ENCODE measurements at places on chromosomes 2 and 18. TPM values are rescaled to one million over a fixed set of nuclear protein-coding genes. Genes with fewer than 3 reads are reported as not detected.

The FIGN gene
- not detected for total RNA-seq

The GCG gene
- not detected for total RNA-seq

The CBLN2 gene
- not detected for total RNA-seq

The WDR54 gene
- total RNA-seq = 84.0 TPM

The TBR1 gene
- total RNA-seq = 0.05 TPM

The CELF4 gene
- total RNA-seq = not detected

The TUBB6 gene
- 14.7 TPM for total RNA-seq

The PTH2R gene
- 0.12 TPM for total RNA-seq

GRCh38 chr2:68774569-68775271 lies 40.1 kb downstream of the ARHGAP25 start:
- DNase-seq = peak; percentile 88

- DNase-seq = no peak
Measured at GRCh38 chr2:9699139-9700108, 68.6 kb upstream of the YWHAQ start.

- no peak for DNase-seq
Measured at GRCh38 chr2:168939918-168940317, 38.8 kb downstream of the G6PC2 start.

GRCh38 chr2:101828673-101829334 lies 131.3 kb downstream of the MAP4K4 start:
- DNase-seq = no peak

- DNase-seq = no peak
Measured at GRCh38 chr2:148553332-148553887, 91.1 kb upstream of the EPC2 start.

- DNase-seq = no peak
Measured at GRCh38 chr2:64679673-64680425, 26.1 kb upstream of the SERTAD2 start.

- DNase-seq = no peak
Measured at GRCh38 chr2:134647607-134648256, 71.1 kb downstream of the TMEM163 start.

GRCh38 chr2:198309673-198310280 lies 505.4 kb downstream of the PLCL1 start:
- peak; percentile 64 for DNase-seq

GRCh38 chr2:160687629-160688028 lies 194.0 kb upstream of the RBMS1 start:
- no peak for DNase-seq

DNA sequence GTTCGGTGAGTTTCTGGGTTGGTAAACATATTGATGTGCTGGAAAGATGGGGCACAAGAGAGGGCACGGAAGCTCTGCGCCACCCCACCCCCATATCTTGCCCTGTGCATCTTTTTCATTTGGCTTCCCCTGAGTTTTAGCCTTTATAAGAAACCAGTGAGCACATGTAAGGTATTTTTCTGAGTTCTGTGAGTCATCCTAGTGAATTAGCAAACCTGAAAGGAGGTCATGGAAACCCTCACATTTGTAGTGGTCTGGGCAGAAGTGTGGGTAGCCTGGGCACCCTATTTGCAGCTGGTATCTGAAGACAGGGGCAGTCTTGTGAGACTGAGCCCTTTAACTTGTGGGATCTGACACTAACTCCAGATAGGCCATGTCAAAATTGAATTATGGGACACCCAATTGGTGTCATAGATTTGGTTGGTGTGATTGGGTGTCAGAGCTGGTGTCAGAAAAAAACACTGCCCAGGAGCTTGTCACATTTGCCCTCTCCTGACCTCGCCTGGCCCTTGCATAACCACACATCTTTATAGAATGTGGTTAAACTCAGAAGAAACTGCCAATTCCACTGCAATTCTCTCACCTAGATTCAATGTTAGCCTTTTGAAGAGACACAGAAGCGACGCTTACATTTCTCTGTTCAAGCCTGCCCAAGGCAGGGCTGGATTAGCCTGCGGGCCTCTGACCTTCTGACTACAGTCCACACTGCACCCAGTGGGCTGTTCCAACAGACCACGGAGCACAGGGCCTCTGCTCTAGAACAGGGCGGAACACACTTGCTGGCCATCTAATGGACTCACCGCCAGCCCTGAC lies 12.0 kb upstream of the GALM start:
- DNase-seq = peak; percentile 77

GRCh38 chr2:15769235-15769634 lies 171.1 kb upstream of the MYCN start:
- no peak for DNase-seq

- DNase-seq = peak; percentile 42
Measured at GRCh38 chr2:103132536-103133217, 370.8 kb downstream of the TMEM182 start.

GRCh38 chr2:28435814-28436351 lies 43.2 kb downstream of the FOSL2 start:
- no peak for DNase-seq

DNA sequence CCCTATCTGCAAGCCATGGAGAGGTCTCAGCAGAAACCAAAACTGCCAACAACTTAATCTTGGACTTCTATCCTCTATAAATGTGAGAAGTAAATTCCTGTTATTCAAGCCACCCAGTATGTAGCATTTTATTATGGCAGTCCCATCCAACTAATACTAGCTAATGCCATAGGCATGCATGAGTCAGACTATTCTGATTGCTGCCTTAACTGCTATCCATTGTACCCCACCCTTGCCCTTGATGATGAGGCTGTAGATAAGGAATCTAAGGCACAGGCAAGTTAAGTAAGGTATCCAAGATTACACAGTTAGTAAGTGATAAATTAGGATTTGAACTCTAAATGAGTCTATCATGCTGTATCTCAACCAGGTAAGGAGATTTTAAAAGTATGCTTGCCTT lies 223.0 kb downstream of the UBE2E3 start:
- DNase-seq = no peak

DNA sequence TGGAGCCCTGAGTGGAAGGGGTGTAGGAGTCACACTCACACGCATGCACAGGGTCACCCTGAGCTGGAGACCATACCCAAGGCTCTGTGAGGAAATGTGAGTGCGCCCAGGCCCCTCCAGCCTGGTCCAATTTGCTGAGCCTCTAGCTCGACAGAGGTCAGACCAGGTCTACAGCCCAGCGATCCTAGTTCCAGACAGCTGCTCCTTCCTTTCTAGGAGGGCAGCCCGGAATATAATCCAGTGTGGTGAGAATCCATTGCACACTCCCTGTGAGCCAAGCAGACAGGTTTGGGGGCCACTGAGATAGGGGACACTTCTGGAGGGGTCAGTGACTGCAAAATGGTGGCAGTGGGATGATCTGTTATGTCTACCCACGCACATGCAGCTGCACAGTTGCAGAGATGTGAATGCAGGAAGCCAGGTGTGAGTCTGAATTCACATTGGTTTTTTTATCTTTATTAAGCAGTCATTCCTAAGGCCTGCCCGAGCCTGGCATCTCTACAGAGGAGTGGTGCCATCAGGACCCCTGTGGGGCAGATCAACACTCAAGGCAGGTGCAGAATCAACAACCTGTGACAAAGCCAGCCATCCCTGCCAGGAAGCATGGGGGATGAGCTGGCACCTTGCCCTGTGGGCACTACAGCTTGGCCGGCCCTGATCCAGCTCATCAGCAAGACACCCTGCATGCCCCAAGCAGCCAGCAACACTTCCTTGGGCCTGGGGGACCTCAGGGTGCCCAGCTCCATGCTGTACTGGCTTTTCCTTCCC lies at the start of gene GPR148:
GPR148 (plus strand) TSS at position 522 of the 768 bp plus-strand sequence; CDS start at position 604, 82 bp downstream.
- DNase-seq = no peak

DNA sequence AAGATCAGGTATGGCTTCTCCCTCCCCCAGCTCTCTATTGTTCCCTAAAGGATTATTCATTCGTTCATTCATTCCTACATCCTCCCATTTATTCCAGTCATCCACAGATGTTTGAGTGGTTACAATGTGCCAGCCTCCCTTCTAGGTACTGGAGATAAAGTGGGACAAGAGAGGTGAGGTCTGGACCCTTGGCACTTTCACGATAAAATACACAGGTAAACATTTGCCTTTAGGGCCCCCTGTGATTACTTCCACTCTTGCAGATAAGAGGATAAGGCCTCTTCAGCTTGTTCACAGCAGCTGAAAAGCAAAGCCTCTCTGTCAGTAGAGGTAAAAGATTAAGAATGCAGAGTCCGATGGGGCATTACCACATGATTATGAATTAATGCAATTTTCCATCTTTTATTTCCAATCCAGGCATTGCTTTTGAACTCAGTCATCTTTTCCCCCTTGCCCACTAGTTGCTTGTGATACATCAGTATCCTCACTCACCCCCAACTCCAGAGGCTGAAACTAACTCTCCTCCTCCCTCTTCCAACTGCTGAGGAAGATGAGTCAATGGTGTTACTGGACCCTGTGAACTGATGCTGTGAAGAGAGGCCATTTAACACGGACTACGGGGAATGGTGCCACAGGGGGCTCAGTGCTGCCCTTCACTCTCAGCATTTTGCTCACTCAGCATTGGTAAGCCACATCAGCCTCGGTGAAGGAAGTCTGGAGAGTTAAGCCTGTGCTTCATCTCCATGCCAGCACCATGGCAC lies 1.1 kb upstream of the DPP4 start:
- DNase-seq = no peak

- no peak for DNase-seq
Measured at GRCh38 chr2:166485558-166486178, 8.4 kb downstream of the SCN7A start.

DNA sequence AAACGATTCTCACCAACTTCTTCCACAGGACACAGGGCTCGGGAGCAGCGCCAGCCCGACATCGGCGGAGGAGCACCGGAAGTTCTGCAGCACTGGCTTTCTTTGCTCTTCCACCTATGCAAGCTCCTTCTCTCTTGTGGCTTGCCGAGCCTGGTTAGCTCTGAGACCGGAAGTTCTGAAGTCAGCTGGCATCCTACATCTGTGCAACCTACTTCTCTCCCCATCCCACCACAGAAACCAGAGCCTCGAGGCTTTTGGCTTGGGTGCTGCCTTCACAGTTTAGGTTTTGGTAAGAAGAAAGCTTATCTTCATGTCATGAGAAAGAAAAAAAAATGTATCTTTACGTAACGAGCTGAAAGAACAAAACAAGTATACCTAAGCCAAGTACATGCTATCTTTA lies 111.7 kb downstream of the ANKRD44 start:
- DNase-seq = peak; percentile 98

DNA sequence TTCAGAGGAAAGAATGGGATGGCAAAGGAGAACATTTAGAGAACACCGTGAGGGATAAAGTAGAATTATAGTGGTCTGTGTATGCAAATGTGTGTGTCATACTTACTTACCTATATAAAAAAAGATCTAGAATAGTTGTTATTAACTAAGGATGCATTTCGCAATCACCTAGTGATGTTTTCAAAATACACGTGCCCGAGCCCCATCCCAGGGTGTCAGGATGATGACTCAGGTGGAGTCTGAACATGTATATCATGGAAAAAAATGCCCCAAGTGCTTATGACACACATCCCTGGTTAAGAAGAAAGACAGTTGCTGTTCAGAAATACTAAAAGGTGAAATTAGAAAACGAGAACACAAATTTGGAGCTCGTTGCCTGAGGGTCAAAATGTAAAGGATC lies 109.0 kb downstream of the CERS6 start:
- no peak for DNase-seq

All from activated CD8-positive, alpha-beta memory T cell treated with anti-CD3 and anti-CD28 coated beads, Interleukin-2, amount 10 ng/mL, durations not matched to agents 7 days and 5 days (primary cell).